ENCODE measurements at places on chromosomes 1 and 21.

- no peak for DNase-seq
Observed at GRCh38 chr21:38982096-38982495, 176.4 kb downstream of the ETS2 start.

DNA sequence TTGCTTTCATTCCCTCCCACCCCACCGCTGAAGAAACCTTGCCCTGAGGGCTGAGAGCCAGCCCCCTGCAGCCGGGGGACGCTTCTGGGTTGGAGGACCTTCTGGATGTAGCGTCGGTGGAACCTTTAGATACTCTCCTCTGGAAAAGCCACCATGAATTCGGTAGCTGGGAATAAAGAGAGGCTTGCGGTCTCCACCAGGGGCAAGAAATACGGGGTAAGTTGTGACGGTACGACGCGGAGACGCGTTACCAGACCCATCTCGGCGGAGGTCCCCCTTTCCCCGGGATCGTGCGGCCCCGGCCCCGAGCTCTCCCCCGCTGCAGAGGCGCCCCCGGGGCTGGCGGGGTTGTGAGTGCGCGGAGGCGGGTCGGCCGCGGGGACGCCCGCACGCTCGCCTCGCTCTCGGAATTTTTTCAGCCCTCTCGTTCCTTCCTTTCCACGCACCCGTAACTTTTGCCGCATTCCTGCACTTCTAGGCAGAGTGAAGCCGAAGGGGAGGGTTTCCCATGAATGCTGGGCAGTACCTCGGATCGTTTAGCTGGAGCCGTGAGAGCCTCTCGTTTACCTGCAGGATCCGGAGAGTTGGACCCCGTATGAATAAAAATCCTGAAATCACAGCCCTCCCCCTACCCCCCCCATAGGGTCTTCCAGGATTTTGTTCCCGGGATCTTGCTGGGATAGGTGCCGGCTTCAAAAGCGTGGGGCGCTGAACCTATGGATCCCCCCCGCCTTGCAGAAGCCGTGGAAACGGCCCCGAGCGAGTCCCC is 671 bp downstream of the KIF26B start:
- no peak for DNase-seq

- DNase-seq: no peak
Observed at GRCh38 chr1:176515310-176515709, 52.3 kb downstream of the PAPPA2 start.

DNA sequence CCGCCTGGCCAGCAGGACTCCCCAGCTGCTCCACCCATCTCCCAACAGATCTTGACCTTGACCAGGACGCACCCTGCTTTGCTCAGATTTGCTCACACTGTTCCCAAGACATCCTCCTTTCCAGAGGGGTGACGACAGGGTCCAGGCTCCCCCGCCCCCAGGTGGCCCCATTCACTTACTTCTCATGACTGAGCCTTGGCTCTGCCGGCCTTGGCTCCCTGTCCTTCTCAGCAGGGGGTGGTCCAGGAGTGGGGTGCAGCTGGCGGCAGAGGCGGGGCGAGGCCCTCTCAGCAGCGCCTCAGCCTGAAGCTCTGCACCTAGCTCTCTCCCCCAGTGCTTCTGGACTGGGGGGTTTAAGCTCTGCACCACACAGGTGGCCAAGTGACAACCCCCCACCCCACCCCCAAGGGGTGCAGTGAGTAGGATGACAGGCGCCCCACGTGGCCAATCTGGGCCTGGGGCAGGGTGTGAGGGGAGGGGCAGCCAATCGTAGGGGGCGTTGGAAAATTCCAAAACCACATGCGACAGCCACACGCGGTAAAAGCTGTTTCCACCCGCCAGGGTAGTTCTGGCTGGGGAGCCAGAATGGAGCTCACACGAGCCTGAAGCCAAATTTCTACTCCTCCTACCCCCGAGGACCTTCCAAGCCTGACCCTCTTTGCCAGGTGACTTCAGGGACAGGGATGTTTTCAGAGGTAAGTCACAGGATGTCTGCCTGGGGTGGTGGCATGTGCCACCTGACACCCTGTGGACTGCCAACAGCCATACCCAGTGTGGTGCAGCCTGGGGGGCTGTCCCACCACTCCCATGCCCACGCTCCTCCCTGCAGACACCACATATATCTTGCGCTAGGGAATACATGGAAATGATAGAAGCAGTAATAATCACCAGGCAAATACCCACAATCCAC is 5.6 kb downstream of the RORC start:
- no peak for DNase-seq

- no peak for DNase-seq
Observed at GRCh38 chr1:77039739-77040138, 172.5 kb downstream of the ST6GALNAC5 start.

- DNase-seq: no peak
Observed at GRCh38 chr1:226443439-226443838, 35.5 kb upstream of the PARP1 start.

GRCh38 chr1:245388687-245389086 is 233.9 kb downstream of the KIF26B start:
- no peak for DNase-seq

DNA sequence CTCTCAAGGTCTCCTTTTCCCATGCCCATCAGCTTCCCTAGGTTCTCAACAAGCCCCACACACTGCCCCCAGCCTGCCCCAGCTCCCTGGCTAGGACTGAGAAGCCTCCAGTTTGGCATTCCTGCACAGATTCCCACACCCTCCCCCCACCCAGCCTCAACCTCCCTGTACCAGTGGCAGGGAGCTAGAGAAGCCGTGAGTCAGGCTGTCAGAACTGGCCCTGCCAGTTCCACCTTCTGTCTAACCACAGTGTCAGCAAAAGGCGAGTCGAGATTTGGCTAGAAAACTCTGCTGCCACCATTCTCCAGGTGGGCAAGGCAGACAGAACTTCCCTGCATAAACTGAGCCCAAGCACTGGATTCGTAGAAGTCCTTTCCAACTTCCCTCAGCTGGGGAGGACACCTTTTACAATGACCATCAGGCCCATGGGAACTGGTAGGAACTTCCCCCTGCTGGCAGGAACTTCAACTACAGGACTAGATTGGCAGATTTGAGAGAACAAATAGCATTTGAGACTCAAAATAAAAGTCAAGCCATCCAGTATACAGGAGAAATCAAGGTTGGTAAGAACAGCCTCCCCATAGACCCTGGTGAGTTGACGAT is 31.0 kb downstream of the TNNT2 start:
- no peak for DNase-seq

Measured in SIG-M5 (cell line).